ENCODE measurements at places on chromosomes 2 and 18.

DNA sequence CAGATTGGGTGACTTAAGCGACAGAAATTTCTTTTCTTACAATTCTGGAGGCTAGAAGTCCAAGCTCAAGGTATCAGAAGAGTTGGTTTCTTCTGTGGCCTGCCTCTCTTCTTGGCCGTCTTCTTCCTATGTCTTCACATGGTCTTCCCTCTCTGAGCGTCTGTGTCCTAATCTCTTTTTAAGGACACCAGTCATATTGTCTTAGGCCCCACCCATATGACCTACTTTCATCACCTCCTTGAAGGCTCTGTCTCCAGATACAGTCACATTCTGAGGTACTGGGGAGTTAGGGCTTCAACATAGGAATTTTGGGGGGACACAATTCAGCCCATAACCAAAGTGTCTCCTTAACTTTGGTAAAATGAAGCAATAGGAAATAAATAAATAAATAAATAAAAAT lies 110.9 kb upstream of the EPC2 start:
- no peak for DNase-seq

- peak; percentile 74 for DNase-seq
These were observed 59.0 kb upstream of the LDLRAD4 start for GRCh38 chr18:13159579-13159978.

- no peak for DNase-seq
These were observed 621.9 kb upstream of the SOX11 start for GRCh38 chr2:5070257-5070656.

DNA sequence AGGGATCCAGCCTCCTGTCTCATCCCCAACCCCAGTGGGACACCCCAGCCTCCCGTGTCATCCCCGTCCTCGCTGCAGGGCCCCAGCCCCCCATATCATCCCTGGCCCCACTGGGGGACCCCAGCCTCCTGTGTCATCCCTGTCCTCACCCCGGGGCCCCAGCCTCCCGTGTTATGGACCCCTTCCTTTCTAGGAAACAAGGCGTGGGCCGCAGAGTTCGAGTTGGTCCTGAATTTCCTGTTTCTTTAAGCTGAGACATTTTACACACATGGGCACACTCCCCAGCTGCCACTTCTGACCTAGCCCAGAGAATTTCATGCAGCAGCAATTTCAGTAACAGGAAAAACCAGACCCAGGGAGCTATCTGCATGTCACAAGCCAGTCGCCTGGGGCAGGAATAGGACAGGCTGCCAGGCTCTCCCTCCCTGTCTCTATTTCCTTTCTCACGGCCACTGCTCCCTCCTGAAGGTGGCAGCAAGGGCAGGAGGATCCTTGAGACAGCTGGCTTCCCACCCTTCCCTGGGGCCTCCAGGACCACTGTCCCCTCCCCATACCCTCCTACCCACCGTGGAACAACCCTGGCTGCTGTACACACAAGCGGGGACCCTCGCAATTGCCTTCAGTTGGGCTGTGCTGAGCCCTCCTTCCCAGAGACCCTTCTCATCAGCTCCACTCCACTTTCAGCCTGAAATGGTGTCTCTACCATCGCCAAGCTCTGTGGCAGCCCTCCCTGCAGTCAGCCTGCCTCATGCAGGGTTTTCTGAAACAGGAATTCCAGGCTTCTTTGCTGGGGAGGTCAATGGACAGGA lies 141.9 kb upstream of the ID2 start:
- no peak for DNase-seq

DNA sequence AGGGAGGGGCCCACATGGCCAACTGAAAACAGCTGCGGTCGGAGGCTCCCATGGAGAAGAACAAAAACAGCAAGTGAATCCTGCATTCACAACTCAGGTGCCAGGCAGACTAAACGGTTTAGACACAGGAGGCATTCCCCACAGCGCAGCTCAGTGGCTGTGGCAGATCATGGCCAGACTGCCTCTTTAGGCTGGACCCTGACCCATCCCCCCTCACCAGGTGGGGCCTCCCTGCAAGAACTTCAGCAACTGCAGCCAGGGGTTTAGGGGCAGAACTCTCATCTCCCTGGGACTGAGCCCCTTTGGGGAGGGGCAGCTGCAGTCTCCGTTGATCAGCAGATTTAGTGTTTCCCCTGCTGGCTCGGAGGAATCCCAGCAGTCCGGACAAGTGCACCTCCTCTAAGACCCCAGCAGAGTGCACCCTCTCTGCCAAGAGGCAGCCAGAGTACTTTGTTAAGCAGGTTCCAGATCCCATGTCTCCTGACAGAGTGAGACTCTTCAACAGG lies 346.7 kb downstream of the SS18 start:
- no peak for DNase-seq

GRCh38 chr18:500632-501405 lies at the start of gene COLEC12:
Gene COLEC12, minus strand, starts transcription at chr18:500701. Its CDS starts 187 bp downstream, at chr18:500514.
- no peak for DNase-seq

All from CD4-positive, alpha-beta T cell treated with Interleukin-17A for 1 hour (primary cell).